ENCODE measurements at places on chromosomes 1 and 21. TPM values are rescaled to one million over a fixed set of nuclear protein-coding genes. Genes with fewer than 3 reads are reported as not detected.
A peak's percentile ranks its signal among the peaks of the same experiment; 100 is the strongest.

GRCh38 chr1:236921610-236922009, 82.6 kb downstream of the MT1HL1 start:
- H3K4me3 ChIP-seq: no peak overlapping the region
- no peaks in the 10 kb centered on the region for H3K4me1 ChIP-seq
- H3K27ac ChIP-seq: no peak overlapping the region
- peaks cover 3% of the 10 kb centered on the region for H3K27me3 ChIP-seq
- DNase-seq: no peak
- no peaks in the 10 kb centered on the region for H3K36me3 ChIP-seq

- no peak overlapping the region for H3K27ac ChIP-seq
- H3K27me3 ChIP-seq: peaks cover 6% of the 10 kb centered on the region
- no peaks in the 10 kb centered on the region for H3K4me1 ChIP-seq
- H3K4me3 ChIP-seq: no peak overlapping the region
These were observed 252.2 kb downstream of the PDE4B start for GRCh38 chr1:66044912-66045311.

GRCh38 chr21:32520875-32521735, 64.2 kb downstream of the TCP10L start:
- H3K4me3 ChIP-seq: no peak overlapping the region
- H3K36me3 ChIP-seq: no peaks in the 10 kb centered on the region
- peak overlapping the region; percentile 8 for H3K27ac ChIP-seq
- no peaks in the 10 kb centered on the region for H3K27me3 ChIP-seq
- DNase-seq: no peak

- H3K4me3 ChIP-seq: no peak overlapping the region
- no peaks in the 10 kb centered on the region for H3K4me1 ChIP-seq
- DNase-seq: no peak
These were observed 419.9 kb upstream of the DAB1 start for GRCh38 chr1:57843760-57844159.

DNA sequence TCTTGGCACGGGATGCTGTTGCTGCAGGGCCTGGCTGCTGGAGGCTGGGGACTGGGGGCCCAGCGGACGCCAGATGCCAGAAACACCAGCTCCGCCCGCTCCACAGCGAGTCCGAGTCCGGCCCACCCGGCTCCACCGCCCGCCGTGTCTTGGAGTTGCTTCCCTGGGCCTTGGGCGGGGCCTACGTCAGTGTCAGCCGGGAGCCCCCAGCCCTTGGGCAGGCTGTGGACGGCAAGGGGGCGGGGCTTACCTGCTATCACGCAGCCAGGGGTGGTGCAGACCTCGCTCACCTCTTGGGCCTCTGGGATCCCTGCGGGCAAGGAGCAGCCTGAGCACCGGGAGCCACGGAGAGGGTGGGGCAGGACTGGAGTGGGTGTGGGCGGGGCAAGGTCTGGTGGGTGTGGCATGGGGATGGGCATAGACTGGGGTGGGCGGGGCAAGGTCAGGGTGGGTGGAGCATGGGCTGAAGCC, 21.8 kb downstream of the MMEL1 start:
- no peaks in the 10 kb centered on the region for H3K27me3 ChIP-seq
- H3K27ac ChIP-seq: no peak overlapping the region
- H3K4me3 ChIP-seq: no peak overlapping the region
- no peaks in the 10 kb centered on the region for H3K36me3 ChIP-seq

GRCh38 chr21:33839167-33839716, 76.4 kb downstream of the ATP5PO start:
- no peaks in the 10 kb centered on the region for H3K36me3 ChIP-seq
- no peak overlapping the region for H3K27ac ChIP-seq
- no peaks in the 10 kb centered on the region for H3K4me1 ChIP-seq
- no peaks in the 10 kb centered on the region for H3K27me3 ChIP-seq
- H3K4me3 ChIP-seq: no peak overlapping the region
- no peak for DNase-seq

- no peak for DNase-seq
- H3K27ac ChIP-seq: no peak overlapping the region
- H3K4me3 ChIP-seq: no peak overlapping the region
- no peaks in the 10 kb centered on the region for H3K4me1 ChIP-seq
These were observed 599.4 kb upstream of the PBX1 start for GRCh38 chr1:163959622-163960021.

DNA sequence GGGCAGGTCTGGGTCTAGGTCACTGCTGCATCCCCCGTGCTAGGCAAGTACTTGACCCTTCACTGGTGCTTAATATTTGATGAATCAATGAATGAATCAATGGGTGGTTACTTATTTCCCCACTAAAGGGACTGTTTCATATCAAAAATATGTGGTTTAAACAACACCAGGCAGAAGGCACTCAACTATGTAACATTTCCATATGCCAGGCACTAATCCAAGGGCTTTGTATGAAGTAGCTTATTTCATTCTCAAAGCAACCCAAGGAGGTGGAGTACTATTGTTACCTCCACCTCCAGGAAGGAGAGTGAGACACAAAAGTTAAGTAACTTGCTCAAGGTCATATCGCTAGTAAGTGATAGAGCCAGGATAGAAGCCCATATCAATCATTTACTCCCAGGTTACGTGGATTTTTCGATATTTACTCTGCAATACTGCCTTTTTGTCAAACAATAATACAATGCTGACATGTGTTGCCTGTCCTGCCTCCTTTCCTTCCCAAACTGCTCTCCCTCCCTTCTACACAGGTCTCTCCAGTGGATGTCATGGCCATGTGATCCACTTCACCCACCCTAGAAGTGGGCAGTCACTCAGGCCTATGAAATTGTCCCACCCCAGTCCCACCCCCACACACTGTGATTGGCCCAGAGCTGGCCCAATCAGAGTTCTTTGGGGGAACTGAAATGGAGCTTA, 142.8 kb downstream of the ETS2 start:
- H3K4me1 ChIP-seq: no peaks in the 10 kb centered on the region
- DNase-seq: no peak
- no peaks in the 10 kb centered on the region for H3K27me3 ChIP-seq
- H3K27ac ChIP-seq: no peak overlapping the region
- no peaks in the 10 kb centered on the region for H3K36me3 ChIP-seq

DNA sequence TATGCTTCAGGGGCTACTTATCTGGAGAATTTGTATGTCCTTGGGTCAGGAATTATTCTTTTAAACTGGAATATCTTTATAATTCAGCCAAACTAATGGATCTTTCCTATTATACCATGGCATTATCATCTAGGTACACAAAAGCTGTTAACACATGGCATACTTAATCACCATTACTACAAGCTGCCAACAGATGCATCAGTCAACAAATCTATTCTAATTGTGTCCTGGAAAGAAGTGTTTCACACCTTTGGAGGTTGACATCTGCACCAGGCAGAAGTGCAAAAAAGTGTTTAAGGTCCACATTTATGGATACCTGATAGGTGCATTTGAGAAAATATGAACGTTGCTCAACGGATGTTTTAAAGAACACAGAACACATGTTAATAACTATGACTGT, 470.2 kb upstream of the ADGRL2 start:
- no peak overlapping the region for H3K27ac ChIP-seq
- H3K4me1 ChIP-seq: no peaks in the 10 kb centered on the region

GRCh38 chr1:157193219-157193618, 55.0 kb upstream of the ETV3 start:
- peaks cover 37% of the 10 kb centered on the region for H3K27me3 ChIP-seq
- H3K4me1 ChIP-seq: peaks cover 12% of the 10 kb centered on the region
- no peaks in the 10 kb centered on the region for H3K36me3 ChIP-seq
- no peak overlapping the region for H3K4me3 ChIP-seq

DNA sequence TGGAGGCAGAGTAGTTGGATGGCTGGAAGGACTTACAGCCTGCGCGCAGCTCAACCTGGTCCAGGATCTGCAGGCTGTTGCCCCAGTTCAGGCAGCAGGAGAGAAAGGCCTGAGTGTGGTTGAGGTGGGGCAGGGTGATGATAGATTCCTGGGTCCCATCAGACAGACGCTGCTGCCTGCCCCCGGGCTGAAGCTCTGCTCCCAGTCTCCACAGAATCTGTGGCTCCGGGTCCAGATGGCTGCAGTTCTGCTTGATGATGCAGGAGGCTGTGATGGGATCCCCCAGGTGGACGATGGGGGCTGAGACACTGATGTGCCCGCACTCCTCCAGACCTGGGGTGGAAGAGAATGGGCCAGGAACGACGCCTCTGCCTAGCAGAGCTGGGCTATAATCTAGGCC, 7.4 kb downstream of the CSF3R start:
- H3K27me3 ChIP-seq: peaks cover 2% of the 10 kb centered on the region
- H3K4me1 ChIP-seq: peaks cover 8% of the 10 kb centered on the region
- no peaks in the 10 kb centered on the region for H3K36me3 ChIP-seq

GRCh38 chr21:45513003-45513717, 29.1 kb downstream of the SLC19A1 start:
- no peak for DNase-seq
- peaks cover 16% of the 10 kb centered on the region for H3K36me3 ChIP-seq
- H3K27ac ChIP-seq: peak overlapping the region; percentile 15
- no peak overlapping the region for H3K4me3 ChIP-seq

DNA sequence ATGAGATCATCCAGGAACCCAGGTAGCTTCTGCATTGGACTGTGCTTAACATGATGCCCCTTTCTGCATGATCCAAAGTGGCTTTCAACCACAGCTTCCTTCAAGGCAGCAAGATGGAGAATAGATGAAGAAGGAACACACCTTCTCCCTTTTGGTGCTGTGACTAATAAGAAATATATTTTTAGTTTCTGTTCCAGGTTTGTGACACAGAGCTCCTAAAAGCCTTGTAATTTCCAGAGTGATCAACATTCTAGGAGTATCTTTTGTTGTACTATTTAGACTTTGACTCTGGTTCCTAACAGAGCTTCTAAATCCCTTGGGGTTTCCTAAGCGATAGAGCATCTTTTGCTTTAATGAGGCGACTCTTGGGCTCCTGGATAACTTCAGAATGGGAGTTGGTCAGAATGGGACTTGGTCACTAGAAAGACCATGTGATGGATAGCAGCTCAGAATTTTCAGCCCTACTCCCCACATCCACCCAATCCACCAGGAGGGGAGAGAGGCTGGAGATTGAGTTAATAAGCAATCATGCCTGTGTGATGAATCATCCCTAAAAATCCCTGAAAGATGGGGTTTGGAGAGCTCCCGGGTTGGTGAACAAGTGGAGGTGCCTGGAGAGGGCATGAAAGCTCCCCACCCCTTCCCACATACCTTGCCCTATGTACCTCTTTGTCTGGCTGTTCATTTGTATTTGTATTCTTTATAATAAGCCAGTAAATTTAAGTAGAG, 134.8 kb downstream of the FGGY start:
- peaks cover 4% of the 10 kb centered on the region for H3K4me1 ChIP-seq
- H3K36me3 ChIP-seq: no peaks in the 10 kb centered on the region
- H3K4me3 ChIP-seq: no peak overlapping the region

GRCh38 chr1:169092399-169092798, 14.1 kb upstream of the ATP1B1 start:
- H3K36me3 ChIP-seq: no peaks in the 10 kb centered on the region
- DNase-seq: no peak
- H3K4me1 ChIP-seq: peaks cover 3% of the 10 kb centered on the region
- H3K27me3 ChIP-seq: peaks cover 11% of the 10 kb centered on the region

- DNase-seq: no peak
- no peak overlapping the region for H3K27ac ChIP-seq
- no peak overlapping the region for H3K4me3 ChIP-seq
- peaks cover 7% of the 10 kb centered on the region for H3K4me1 ChIP-seq
These were observed 76.8 kb upstream of the ANGPTL1 start for GRCh38 chr1:178947677-178947981.

DNA sequence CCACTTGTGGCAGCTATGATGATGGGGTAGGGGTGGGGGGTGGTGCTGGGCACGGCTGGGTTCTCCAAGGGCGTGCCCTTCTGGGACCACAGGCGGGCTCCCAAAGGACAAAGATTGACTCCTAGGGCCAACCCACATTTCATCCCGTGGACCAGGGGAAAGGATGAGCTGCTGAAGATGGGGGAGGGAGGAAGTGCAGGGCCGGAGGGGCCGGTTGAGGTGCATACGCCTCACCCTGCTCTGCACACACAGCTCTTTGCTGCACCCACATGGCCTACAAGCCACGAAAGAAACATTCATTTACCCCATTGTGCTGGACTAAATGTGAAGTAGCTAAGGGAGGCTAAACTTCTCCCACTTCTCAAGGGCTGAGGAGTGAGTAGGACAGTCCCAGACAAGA, 34.2 kb upstream of the GNPAT start:
- H3K27ac ChIP-seq: no peak overlapping the region
- no peak overlapping the region for H3K4me3 ChIP-seq
- H3K4me1 ChIP-seq: peaks cover 23% of the 10 kb centered on the region
- H3K27me3 ChIP-seq: peaks cover 4% of the 10 kb centered on the region
- H3K36me3 ChIP-seq: no peaks in the 10 kb centered on the region

- H3K36me3 ChIP-seq: peaks cover 23% of the 10 kb centered on the region
- H3K4me3 ChIP-seq: no peak overlapping the region
- H3K4me1 ChIP-seq: no peaks in the 10 kb centered on the region
- no peak for DNase-seq
These were observed 36.8 kb downstream of the RAB3GAP2 start for GRCh38 chr1:220235462-220235861.

DNA sequence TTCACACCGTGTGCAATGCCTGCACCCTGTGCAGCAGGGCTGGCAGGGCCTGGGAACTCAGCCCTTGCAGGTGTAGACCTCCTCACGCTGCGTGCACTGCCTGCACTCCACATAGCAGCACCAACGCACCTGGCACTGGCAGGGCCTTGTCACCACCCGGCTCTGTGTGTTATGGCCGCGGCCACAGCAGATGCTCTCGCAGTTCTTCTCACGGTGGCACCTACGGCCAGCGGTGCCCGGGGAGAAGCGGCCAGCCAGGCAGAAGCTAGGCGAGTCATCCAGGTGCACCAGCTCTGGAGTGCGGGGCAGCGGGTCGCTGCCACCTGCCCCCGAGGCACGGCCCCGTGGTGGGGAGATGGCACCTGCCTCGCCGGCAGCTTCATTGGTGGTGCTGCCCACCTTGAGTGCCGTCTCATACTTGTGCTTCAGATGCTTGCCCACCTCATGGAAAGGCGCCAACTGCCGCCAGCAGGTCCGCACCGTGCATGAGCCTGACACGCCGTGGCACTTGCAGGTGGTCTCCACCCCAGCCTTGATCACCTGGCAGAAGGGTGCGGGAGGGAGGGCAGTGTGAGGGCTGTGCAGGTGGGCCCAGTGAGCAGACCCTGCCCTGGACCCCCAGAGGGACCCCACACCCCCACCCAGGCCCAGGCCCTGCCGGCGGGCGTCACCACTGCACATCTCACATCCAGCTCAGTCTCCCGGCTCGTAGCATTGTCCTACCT, 26.1 kb downstream of the WNT9A start:
- no peak overlapping the region for H3K4me3 ChIP-seq
- H3K27me3 ChIP-seq: no peaks in the 10 kb centered on the region
- no peaks in the 10 kb centered on the region for H3K36me3 ChIP-seq

- H3K4me3 ChIP-seq: no peak overlapping the region
- no peaks in the 10 kb centered on the region for H3K27me3 ChIP-seq
- no peak for DNase-seq
- no peak overlapping the region for H3K27ac ChIP-seq
- peaks cover 3% of the 10 kb centered on the region for H3K4me1 ChIP-seq
- H3K36me3 ChIP-seq: peaks cover 12% of the 10 kb centered on the region
These were observed 7.2 kb downstream of the CEP170 start for GRCh38 chr1:243247901-243248300.

The LCE2A gene
- not detected for total RNA-seq

The KLF17 gene
- total RNA-seq: not detected

The DDAH1 gene
- 0.13 TPM for total RNA-seq

The RCSD1 gene
- total RNA-seq: 143 TPM

The INSRR gene
- total RNA-seq: 0.21 TPM

The HES3 gene
- total RNA-seq: not detected

The TRIM62 gene
- 10.0 TPM for total RNA-seq

The NBPF9 gene
- total RNA-seq: 10.8 TPM
